ENCODE measurements at places on chromosomes 4 and X. TPM values are rescaled to one million over a fixed set of nuclear protein-coding genes. Genes with fewer than 3 reads are reported as not detected.

Gene BLOC1S4
- 21.5 TPM for total RNA-seq

GRCh38 chr4:123478859-123479345, 82.3 kb downstream of the SPRY1 start:
- DNase-seq = no peak

Gene KDR
- not detected for total RNA-seq

GRCh38 chr4:15003891-15004738, 1.8 kb downstream of the CPEB2 start:
- peak; percentile 47 for DNase-seq

DNA sequence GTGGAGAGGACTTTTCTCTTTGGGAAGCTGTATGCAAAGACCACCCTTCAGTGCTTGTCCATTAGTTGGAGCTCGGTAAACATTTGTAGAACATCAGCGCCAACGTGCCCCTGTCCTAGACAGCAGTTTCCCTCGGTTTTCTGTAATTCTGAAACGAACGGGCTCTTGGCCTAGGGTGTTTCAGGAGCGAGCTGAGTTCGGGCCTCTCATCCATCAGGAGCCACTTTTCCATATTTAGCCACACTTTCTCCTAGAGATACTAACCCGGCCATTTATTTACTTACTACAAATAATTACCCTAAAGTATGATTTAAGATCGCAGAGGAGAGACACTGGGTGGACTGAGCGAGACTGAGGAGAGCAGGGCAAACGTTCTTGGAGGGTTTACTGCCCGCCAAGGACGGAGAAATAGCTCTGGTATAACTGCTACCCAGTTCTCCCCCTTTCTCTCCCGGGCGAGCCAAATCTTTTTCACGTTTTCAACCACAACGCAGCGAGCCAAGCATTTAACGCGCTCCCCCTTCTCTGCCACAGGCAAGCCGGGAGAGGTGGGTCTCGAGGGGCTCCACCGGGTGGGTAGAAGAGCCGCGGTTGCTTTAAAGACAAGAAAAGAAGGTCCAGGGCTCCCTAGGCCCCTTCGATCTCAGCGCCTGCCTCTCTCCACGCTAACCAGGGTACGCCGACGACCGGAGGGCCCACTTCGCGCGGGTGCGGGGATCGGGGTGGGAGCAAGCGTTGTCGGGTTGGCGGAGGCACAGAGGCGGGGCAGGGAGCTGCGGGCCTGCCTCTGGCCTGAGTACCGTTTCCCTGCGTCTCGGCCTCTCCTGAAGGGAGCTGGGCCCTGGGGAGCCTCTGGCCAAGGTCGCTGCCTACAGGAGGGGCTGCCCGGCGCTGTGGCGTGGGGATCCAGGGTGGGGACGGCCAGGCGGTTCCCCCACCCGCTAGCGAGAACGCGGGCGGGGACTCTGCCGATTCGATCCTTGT, 10.8 kb upstream of the PITX2 start:
- no peak for DNase-seq
